ENCODE measurements at places on chromosomes 1 and 21.

GRCh38 chr1:87513966-87514660 lies 185.4 kb downstream of the LMO4 start:
- ATAC-seq, result no peak

- no peak for ATAC-seq
Measured at GRCh38 chr21:43299441-43300277, 127.3 kb downstream of the SIK1 start.

DNA sequence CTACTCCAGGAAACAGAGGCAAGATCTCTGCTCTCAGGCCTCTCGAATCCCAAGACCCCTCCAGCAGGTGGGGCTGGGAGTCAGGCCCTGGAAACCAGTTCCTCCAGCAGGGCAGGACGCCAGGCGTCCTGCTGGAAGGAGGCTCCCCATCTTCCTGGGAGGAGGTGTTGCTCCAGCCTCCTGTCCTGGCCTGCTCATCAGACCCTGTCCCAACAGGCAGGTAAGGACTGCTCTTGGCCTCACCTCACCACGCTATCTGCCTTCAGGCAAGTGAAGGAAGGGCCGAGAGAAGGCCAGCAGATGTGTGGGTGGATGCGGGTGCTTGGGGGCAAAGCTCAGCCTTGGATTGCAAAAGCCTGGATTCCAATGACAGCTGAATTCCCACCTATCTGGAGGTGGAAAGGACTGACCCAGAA lies 82.9 kb downstream of the SSBP3 start:
- no peak for ATAC-seq

GRCh38 chr1:115746021-115746690 lies 22.4 kb downstream of the CASQ2 start:
- ATAC-seq, result no peak

GRCh38 chr1:111751906-111752575 lies 3.7 kb upstream of the DDX20 start:
- ATAC-seq, result no peak

- no peak for ATAC-seq
Measured at GRCh38 chr1:234912548-234913277, 215.9 kb downstream of the TOMM20 start.

GRCh38 chr1:6285336-6285735 lies 24.4 kb upstream of the GPR153 start:
- ATAC-seq, result no peak

- ATAC-seq, result no peak
Measured at GRCh38 chr1:217089361-217090014, 366.3 kb upstream of the ESRRG start.

- no peak for ATAC-seq
Measured at GRCh38 chr1:43149889-43150288, 22.2 kb downstream of the EBNA1BP2 start.

GRCh38 chr1:186550832-186551231 lies 89.9 kb upstream of the PDC start:
- ATAC-seq, result no peak

- ATAC-seq, result no peak
Measured at GRCh38 chr1:191528275-191528674, 630.0 kb upstream of the RGS18 start.

GRCh38 chr1:95067062-95067461 lies 5.7 kb downstream of the ALG14 start:
- ATAC-seq, result no peak

DNA sequence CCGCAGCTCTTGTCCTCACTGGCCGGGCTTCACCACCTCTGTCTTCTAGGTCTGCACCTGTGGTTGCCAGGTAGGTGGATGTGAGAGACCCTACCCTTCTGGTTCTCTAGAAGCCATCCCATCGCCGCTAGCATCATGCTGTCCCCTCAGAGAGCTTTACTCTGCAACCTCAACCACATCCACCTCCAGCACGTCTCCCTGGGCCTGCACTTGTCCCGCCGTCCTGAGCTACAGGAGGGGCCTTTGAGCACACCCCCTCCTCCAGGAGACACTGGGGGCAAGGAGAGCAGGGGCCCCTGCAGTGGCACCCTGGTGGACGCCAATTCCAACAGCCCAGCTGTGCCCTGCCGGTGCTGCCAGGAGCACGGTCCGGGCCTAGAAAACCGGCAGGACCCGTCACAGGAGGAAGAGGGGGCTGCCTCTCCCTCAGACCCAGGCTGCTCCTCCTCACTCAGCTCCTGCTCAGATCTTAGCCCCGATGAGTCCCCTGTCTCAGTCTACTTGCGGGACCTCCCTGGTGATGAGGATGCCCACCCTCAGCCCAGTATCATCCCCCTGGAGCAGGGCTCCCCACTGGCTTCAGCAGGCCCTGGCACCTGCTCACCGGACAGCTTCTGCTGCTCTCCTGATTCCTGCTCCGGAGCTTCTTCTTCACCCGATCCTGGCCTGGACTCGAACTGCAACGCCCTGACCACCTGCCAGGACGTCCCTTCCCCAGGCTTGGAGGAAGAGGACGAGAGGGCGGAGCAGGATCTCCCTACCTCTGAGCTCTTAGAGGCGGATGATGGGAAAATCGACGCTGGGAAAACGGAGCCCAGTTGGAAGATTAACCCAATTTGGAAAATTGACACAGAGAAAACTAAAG lies 1.2 kb downstream of the RUSC1 start:
- ATAC-seq, result no peak

- no peak for ATAC-seq
Measured at GRCh38 chr1:24130385-24130784, 12.6 kb downstream of the IL22RA1 start.

DNA sequence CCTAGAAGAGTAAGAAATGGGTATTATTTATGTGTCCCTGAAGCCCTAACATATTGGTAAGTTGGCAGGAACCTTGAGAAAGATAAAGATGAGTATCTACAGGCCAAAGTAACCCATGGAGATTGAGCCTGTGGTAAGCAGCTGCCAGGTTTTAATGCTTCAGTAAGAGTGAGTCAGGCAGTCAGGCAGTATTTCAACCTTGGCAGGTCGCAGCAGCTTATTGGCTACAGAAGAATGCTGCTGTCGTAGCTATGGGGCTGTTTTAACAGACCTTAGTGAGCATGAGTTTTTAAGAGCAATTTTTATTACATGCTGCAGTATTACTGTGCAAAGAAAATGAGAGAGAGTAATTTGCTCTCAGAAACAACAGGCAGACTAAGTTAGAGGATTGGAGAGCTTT lies 10.3 kb upstream of the SLC30A10 start:
- no peak for ATAC-seq

DNA sequence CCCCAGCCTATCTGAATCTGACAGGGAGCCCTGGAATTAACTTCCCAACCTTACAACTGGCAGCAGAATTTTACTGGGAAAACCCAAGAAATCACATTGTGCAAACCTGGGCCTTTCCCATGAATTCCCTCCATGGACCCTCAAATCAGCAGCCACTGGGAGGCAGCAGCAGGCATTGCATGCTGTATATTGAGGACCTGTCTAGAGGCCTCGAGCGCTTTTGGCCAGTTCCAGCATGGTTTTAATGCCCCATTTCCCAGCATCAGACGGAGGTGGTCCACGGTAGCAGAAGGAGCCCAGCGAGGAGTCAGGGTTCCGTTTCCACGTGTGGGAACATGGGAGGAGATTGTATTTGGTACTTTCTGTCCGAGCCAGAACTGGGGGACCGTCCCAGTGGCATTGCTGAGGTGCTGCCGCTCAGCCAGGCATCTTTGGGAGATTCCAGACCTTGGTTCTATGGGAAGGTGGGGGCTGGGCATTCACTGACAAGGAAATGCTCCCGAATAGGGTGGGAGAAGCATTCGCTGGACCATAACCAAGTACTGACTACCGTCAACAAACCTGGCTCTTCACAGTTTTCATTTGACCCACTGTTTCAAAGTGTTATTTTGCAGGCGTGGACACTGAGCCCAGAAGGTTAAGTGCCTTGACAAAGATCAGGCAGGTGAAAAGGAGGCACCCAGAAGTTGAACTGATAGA lies 15.9 kb downstream of the BMP8A start:
- ATAC-seq, result no peak

- ATAC-seq, result no peak
Measured at GRCh38 chr1:113166473-113166872, 93.5 kb downstream of the LRIG2 start.

DNA sequence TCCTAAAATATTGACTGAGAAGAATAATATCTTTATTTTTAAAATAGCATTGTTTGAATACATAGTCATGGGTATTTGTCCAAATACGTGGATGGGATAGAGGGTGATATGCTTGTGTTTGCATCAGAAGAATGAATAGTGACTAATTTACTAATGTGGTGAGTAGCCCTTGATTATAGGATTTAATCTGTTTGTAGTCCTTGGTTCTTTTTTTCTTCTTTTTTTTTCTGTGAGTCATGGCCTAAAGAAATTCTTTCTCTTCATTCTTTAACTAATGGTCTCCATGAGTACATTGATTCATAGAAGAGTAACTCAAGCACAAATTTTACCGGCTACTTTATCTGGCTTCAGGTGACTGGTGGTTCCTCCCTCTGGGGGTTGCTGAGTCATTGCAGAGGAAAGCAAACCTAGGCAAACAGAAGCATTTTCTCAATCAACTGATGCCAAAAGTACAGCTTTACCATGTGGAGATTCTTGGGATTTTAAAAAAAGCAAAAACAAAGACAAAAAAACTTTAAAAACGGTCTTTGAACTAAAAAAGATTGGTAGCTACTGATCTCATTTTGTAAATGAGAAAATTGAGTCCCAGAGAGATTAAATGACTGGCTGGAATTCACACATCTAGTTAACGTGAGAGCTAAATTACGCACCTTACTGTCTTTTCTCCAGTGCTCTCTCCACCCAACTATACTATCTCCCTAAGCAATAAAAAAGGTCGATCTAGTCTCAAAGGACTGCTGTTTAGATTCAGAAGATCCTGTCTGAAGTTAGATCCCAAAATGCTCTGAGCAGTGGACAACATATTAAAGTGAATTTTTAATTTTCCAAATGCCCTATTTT lies 40.5 kb downstream of the AK5 start:
- no peak for ATAC-seq

DNA sequence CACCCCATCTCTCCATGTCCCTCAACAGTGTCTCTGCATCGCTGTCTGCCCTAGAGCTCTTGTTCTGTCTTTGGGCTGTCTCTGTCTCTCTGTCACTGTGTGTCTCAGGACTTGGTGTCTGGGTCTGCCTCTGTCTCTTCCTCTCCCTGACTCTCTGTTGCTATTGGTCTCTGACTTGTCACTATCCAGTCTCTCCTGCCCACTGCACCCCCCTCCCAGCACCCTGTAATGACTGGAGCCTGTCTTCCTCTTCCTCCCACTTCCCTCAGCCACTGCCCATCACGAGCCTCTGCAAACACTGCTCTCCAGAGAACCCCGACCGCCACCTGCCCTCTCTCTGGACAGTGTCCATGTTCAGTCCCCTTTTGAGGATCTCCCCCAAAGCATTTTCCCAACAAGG lies 12.1 kb downstream of the PEAR1 start:
- ATAC-seq, result no peak

All from stimulated activated memory B cell treated with anti-CD40 and anti-IgM and Interleukin-4, amounts not matched to agents 10 μg/mL and 1 μg/mL and 100 μg/mL, for 72 hours (primary cell).